ENCODE measurements at places on chromosomes 6 and 20.

GRCh38 chr6:20180935-20181334 is 31.3 kb downstream of the MBOAT1 start:
- no peak for DNase-seq

- no peak for DNase-seq
Measured at GRCh38 chr6:91490671-91491301, 903.9 kb upstream of the MAP3K7 start.

DNA sequence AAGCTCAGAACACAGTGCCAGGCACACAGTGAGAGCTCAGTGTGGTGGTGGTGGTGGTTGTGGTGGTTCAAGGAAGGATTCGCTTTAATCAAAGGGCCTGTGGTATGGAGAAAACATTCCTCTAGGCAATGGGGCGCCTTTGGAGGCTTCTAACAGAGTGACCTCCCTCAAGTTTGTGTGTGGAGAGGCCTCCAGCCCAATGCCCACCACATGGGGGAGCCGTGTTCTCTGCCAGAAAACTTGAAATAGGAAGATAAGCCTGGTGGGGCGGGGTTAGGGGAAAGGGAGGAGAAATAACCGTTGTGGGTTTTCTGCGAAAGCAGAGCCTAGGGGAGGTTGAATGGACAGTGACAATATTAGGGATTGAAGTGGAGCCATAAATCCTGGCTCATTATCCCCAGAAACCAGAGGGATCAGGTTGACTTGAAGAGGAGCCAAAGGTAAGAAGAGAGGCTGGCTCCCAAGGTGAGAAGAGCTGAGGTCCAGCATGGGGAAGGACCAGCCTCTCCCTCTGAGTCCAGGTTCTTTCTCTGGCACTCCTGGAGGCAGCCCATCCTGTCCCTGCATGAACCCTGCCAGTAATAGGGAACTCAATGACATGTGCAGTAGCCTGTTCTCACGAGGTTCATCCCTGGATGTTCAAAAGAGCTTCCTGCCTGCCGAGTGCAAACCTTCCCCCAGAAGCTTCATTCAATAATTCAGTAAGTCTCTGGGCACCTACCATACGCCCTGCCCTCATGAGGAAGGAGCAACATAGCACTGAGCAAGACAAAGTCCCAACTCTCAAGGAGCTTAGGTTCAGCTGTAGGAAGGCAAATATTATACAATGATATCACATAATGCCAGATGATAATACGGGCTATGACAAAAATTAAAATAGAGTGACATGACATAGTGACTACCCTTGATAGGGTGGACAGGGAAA is 51.4 kb downstream of the TGM2 start:
- DNase-seq: peak; percentile 89

GRCh38 chr6:101689695-101690094 is 296.2 kb downstream of the GRIK2 start:
- no peak for DNase-seq

DNA sequence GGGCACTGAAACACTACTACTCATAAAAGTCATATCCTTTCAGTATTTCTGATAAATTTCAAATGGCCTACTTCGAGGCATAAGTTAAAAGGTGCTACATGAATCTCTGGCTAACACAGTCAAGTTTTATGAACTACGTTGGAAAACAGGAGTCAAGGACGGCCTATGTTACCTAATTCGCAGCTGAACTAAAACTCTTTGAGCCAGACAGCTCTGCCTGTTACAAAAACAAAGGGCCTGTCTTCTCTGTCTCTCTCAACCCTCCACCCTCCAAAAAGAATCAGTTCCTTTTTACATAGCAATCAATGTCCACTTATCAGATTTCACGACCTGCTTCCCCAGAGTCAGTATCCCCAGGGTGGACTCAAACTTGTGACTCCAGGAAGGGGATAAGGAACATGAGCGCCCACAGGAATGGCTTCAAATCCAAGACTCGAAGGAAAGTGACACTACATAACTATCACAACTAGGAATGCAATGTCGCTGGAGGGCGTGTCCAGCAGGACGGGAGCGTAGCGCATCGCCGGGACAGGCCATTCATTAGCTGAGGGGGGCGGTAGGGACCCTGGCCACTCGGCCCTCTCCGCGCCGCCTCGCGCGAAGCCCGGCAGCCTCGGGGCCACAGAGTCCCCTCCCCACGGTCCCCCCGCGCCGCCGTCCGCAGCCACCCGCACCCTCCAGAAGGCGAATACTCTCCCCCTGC is 591 bp downstream of the IBTK start:
- DNase-seq: peak; percentile 71

- DNase-seq: no peak
Measured at GRCh38 chr20:16451982-16452381, 121.3 kb downstream of the KIF16B start.

- no peak for DNase-seq
Measured at GRCh38 chr20:12566596-12566995, 442.2 kb upstream of the SPTLC3 start.

DNA sequence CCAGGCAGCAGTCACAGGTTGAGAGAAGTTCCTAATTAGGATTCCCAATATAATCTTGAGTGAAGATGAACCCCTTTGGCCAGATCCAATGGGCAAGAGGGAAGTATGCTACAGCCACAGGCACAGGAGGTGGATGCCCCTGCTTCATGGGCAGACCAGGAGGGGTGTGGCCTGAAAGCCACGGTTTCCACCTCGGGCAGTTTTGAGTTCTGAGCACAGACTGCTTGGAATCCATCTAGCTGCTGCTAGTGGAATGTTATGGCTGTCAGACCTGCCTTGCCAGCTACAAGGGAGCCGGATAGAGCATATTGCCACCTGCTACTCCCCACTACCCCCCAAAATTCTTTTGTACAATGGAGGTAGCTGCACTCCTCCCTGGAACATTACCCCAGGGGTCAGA is 672.9 kb downstream of the HACE1 start:
- DNase-seq: no peak

DNA sequence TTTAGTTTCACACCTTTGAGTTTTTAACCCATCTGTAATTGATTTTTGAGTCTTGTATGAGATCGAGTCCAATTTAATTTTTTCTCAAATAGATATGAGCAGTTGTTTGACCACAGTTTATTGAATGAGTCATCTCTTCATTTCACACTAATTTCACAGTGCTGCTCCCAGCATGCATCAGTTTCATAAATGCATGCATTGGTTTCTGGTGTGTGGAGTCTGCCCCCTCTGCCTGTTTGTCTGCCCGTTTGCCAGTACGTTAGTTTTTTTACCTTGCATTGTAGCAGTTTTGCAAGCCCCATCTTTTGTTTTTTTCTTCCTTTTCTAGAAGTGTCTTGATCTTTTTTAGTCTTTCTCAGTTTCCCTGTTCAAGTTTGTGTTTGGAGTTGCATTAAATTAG is 11.9 kb downstream of the SLX4IP start:
- DNase-seq: peak; percentile 91

- DNase-seq: no peak
Measured at GRCh38 chr20:20440481-20440880, 72.6 kb downstream of the INSM1 start.

Measured in SW480 (cell line).